ENCODE measurements at places on chromosomes 12 and 14.

DNA sequence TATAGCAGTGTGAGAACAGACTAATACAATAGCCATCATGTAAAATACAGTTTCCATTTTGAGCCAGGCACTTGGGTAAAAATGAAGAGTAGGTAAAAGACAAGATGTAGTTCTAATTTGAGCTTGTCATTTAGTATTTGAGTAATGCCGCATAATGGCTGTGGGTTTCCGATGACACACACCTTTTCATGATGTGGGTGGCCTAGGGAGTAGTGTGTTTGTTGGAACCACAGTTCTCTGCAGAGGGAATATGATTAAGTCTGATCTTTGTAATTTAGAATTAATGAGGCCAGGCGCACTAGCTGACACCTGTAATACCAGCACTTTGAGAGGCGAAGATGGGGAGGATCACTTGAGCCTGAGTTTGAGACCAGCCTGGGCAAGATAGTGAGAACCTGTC, 61.8 kb downstream of the RCOR1 start:
- DNase-seq = peak; percentile 18

DNA sequence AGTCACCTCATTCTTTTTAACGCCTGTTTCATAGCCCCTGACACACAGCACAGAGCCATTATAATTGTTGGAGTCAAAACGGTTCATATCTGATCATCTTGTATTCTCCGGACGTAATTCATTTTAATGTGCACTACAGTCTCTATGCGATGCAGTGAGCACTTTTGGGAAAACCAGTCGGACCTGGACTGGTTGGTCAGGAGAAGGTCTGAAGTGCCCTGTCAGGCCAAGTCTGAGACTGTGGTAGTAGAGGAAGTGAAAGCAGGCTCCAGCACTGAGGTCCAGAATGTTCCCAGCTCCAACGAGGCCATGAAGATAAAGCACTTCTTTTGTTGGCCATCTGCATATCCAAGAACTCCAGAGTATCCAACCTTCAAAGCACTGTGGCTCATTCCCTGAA, 117.1 kb upstream of the NCOR2 start:
- no peak for DNase-seq

DNA sequence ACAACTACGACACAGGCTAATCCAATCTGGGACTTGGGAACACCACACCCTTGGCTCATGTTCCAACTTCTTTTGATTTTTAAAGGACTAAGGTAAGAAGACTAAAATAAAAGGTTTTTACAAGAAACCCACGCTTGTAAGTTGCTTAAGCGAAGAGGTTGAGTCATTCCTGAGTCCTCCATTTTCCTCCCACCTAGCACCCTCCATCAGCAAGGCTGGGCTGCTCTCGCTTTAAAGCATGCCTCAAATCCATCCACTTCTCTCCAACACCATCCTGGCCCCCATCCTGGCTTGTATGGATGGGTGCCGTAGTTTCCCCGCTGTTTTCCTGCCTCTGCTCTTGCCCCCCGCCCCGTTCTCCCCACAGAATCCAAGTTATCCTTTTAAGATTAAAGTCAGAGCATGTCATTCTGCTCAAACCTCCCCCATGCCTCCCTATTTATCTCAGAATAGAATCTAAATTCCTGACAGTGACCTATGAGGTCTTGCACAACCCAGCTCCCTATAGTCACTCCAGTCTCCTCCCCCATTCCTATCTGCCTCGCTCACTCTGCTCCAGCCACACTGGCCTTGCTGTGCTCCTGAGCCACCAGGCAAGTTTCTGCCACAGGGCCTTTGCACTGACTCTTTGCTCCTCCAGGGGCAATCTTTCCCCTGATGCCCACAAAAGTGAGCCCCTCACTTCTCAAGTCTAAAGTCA, 34.5 kb downstream of the SCARB1 start:
- no peak for DNase-seq

DNA sequence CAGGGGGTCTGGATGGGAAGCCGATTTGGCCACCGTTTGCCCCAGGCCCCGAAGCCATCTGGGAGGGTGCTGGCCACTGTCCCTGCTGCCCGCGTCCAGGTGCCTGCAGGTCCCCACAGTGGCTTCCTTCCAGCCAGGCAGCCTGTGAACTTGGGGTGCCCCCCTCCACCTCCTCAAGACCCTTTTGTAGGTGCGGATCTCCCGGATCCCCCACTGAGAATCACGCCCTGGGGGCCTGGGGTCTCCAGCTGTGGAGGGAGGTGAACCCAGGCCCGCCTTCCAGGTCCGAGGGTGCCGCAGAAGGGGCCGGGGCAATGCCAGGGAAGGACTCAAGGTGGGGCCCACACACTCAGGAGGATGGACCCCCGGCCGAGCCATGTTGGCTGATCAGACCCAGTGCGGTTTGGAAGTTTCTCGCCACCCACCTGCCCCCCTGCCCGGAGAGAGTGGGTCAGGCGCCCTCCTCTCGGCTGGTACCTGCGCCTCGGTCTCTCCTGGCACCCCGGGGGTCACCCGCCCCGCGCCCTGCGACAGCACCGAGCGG, 1.7 kb downstream of the MMP17 start:
- DNase-seq = no peak

DNA sequence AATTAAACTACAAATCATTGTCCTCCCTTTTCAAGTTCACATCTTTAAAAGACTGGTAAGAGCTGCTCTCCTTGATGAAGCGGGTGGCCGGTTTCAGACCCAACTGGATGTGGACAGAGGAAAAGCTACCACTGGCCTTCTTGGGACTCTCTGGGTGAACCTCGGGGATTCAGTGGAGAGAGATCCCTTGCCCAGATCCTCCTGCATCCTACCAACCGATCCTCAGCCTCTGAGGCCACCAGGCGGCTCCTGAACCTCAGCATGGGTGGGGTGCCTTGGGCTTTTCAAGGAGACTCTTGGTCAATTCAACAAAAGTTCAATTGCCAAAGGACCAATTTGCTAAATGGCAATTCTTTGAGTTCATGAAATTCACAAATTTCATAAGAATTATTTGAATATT, 84.5 kb downstream of the ZFP36L1 start:
- no peak for DNase-seq

- DNase-seq = no peak
These were observed 45.3 kb upstream of the SINHCAF start for GRCh38 chr12:31371256-31371620.

DNA sequence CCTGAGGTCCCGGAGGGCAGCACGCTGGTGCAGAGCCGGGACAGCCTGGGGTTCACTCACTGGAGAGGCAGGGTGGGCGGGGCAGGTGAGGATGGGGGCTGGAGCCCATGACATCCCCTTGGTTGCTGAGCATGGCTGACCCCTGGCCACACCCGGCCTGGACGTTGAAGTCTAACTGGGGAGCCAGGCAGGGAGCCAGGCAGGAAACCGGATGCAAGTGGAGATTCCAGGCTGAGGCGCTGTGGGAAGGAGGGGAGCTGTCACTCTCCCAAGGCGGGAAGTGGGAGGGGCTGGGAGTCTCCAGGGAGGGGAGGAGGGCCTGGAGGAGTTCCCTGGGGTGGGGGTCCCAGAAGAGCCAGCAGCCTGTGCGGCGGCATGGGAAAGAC, 7.7 kb upstream of the INF2 start:
- DNase-seq = no peak

GRCh38 chr12:105882404-105882803, 256.4 kb downstream of the NUAK1 start:
- no peak for DNase-seq

- no peak for DNase-seq
These were observed 678 bp downstream of the TRMT61A start for GRCh38 chr14:103529383-103530365.

- DNase-seq = no peak
These were observed 78.2 kb upstream of the STAC3 start for GRCh38 chr12:57329219-57329618.

DNA sequence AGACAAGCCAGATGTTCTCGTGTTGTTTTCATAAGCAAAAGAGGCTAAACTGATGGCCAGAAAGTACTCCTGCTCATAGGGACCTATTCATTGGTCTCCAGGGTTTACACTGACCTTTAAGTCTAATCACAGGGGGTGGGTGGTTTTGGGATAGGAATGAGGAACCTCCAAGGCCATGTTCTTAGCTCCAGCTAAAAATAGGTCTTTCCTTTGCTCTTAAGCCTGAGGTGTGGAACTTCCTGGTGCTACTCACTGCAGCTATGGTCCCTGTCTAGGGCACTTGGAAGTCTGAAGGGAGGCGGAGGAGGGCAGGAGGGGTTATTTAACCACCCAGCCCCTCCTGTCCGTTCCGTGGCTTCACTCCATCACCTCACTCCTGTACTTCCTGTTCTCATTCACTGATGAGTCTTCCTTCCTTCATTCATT, 18.6 kb downstream of the GPRC5A start:
- no peak for DNase-seq

GRCh38 chr14:92058006-92058917, 18.4 kb upstream of the TRIP11 start:
- DNase-seq = no peak

- no peak for DNase-seq
These were observed 180.9 kb downstream of the NTF3 start for GRCh38 chr12:5612556-5613410.

DNA sequence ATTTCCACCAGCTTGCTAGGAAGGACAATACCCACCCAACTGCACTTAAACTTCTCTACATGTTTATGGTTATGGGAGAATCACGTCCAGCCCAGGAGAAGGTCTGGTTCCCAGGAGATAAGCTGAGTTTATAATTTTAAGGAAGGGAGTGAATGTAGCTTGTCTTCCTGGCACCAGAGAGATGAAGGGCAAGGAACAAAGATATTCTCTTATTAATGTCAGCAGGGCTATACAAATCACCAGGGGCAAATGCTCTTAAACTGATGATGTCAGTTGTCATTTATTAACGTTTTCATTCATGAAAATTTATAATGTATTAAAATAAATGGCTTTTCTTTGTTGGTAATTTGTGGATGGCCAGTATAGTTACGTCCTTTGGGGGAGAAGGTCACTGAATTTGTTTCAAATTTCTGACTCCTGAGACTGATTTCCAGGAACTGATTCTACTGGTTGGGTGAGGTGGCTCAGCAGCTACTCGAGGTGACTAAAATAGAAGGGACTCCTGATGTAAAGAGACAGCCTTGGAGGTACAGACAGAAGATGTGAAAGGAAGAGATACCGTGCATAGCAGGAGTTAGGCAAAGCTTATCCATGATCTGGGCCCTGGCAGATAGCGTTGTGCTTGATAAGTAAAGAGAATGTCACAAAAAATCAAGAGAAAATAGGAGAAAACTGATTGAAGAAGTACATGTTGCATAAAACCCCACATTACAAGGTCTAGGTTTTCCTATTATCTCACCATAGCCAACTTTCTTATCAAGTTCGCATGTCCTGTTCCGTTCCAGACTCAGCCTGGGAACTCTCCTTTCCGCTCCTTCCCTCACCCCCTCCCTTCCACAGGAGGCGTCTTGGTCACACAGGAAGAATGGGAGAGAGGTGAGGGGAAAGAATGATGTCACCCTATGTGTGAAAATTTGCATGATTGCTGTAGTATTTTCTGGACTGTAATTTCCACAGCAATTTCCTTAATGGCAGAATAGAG, 367.1 kb upstream of the FAR2 start:
- DNase-seq = no peak

- no peak for DNase-seq
These were observed 50.1 kb downstream of the GALNT9 start for GRCh38 chr12:132279184-132279889.

DNA sequence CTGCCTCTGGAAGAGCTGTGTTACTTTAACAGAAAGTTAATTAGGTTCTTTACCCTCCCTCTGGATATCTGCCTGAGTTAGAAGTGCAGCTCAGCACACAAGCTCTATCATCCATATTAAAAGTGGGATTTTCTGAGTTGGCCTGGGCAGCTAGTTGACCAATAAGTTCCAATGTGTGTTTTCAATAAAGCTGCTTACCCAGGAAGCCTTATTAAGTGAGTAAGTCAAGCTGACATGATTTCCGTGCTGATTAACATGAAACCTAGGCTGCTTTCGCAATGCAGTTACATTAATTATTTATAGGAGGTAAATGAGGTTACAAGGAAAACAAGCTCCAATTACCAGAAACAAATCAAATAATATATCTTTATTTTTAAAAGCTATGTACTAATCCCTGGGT, 4.8 kb downstream of the NEUROD4 start:
- no peak for DNase-seq

GRCh38 chr14:58249611-58250010, 5.0 kb downstream of the PSMA3 start:
- DNase-seq = no peak

DNA sequence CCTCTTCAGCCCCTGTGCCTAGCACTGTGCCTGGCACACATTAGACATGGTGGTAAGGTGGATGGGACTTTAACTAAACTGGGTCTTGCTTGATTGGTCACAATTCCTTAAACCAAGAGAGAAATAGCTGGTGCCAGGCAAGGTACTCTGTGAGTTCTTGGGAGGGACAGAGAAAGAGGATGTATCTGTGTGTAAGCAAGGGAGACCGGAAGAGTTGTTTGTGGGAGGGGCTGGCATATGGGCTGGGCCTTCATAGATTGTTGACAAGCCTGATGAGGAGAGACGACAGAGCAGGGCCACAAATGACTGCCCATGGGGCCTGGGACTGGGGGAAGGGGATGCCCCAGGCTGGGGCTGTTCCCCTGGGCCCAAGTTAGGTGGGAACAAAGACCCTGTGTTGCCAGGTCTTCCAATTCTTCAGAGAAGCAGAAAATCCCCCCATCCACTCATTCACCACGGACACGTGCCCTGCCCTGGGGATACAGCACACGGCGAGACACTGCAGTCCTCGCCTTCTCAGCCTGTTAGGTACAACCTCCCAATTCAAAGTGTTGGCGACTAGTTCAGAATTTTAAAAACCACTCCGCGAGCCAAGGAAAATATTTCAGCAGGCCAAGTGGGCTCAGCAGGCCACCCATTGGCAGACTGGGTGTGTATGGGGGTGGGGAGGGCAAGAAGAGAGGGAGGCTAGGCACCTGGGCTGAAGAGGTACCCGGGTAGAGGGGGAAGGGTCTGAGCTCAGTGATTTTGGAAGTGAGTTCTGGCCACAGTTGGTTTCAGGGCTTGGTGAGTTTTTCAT, 11.4 kb upstream of the CYP46A1 start:
- no peak for DNase-seq

DNA sequence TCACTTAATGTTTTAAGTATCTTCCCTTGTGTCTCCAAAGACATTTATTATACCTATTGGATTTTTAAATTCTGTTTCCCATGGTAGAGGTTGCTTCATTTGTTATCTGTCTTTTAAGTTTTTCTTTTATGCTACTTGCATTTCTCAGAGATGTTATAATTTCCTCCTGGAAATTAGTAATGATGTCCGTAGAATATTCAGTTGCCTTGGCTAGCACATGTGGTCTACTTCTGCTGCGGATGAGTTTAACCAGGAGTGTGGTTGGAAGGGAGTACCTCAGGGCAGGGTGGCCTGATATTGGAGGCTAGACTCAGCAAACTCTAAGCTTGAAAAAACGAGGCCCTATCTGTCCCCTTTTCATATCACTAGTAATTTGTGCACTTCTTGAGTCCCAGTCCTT, 8.8 kb upstream of the EVL start:
- DNase-seq = no peak

DNA sequence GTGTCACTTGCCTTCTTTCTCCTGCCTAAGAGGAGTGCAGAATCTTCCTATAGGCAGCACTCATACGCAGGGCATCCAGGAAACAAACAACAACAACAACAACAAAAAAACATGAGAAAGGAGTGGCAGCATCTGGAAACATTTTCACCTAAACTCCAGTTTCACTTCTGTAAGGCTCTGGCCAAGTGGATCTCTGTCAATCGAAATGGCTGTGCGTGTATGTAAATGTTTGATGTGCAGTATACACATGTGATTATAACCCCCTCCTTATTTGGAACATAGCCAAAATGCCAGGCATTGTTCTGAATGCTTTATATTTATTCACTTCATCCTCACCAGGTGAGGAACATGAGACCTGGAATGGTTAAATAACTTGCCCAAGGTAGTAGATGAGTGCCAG, 76.8 kb downstream of the COX16 start:
- no peak for DNase-seq

Measured in stimulated activated CD4-positive, alpha-beta T cell treated with anti-CD3 and anti-CD28 coated beads, TNF-alpha, amount 100 ng/mL, for 48 hours (primary cell).